ENCODE measurements at places on chromosomes 2 and 18.

DNA sequence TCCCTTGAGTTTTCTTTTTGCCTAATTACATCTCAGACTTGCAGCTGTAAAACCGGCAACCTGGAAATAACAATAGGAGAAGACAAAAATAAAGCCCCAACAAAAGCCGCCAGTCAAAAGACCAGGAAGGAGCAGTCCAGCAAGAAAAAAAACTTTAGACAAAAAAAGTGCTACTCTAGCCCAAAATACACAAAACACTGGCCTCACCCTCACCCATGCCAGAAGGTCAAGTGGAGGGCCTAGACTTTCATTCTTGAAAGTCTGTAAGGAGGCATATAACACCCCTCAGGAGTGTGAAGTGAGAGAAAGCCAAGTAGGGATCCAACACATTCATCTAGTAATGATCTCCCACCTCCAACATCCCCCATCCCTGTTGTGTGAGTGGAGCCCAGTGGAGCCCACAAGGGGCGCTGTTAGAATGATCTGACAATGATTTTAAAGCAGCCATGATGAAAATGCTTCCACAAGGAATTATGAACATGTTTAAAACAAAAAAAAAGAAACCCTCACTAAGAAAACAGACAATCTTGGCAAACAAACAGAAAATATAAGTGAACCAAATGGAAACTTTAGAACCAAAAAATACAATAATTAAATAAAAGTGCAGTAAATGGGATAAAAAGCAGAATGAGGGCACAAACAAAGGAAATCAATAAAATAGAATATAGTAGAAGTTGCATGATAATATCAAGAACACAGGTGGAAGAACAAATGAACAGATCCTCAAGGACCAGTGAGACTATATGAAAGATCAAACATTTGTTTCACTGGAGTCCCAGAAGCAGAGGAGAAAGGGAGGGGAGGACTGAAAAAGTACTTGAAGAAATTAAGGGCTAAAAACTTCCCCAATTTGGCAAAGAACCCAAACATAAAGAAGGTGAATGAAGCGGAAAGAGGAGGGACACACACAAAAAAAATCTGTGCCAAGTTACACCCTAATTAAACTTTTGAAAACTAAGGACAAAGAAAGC, 23.9 kb downstream of the SESTD1 start:
- DNase-seq: no peak

DNA sequence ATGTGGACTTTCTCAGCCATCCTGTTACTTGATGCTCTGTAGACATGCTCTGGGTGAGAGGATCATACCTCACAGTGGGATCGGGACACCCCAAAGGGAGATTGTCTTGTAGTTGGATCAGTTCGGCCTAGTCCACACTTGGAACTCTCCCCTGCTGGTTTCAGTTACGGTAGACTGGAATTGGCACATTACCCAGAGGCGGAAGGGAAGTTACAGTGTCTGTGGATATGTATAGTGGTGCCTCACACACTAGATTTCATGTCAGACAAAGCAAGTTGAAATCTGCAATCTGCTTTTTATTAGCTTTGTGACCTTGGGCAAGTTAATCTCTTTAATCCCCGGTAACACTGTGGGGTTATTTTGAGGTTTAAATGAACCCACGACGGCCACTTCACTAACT, 16.2 kb upstream of the CTAGE1 start:
- no peak for DNase-seq

DNA sequence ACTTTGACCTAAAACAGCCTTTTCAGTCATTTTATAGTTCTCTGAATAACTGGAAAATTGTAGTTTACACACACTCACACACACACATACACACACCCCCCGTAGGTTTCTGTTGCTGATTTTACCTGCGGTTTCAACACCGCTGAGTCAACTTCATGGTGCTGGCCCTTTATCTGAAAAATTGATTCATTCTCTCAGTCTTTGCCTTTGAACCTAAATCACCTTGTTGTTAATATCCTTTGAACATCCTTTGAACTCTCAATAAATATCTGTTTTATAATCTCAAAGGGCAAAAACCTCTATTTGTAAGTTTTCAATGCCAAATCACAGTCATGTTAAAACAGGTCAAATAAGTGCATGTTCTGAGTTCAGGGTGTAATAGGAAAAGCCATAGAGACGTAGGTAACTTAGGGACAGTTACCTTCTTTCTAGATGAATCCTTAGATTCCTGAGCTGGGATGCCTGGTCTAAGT, 109.0 kb upstream of the BZW1 start:
- no peak for DNase-seq

DNA sequence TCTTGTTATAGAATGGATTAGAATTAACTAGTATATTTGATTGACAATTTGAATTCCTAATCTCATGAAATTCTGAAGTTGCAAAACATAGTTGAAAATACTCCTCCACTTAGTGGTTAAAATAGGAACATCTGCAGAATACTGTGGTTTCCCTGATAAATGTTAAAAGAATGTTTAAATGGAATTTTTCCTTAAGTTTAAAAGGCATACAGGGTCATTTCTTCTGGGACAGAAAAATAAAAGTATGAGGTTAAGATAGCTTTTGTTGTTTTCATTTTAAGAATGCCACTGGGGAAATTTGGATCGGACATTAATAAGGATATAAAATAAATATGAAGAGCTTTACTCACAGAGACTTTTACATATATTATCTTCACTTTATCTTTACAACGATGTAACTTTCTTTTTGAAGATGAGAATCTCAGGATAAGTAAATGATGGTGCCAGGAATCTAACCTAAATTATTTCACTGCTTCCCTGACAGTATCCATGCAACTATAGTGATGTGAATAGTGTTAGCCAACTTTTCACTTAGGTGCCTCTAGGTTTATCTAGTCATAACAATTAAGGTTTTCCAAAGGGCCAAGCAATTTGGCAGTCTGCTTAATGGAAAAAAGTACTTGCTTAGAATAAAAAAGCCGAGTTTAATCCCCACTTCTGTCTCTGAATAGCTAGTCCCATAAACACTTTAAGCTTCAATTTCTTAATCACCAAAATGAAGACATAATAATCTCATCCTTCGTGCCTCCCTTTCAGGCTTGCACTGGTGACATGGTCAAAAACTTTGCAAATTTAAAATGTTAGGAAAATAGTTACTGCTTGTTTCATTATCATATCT, 151.8 kb upstream of the STK17B start:
- no peak for DNase-seq

GRCh38 chr2:132437852-132438669, 21.5 kb downstream of the GPR39 start:
- DNase-seq: no peak

DNA sequence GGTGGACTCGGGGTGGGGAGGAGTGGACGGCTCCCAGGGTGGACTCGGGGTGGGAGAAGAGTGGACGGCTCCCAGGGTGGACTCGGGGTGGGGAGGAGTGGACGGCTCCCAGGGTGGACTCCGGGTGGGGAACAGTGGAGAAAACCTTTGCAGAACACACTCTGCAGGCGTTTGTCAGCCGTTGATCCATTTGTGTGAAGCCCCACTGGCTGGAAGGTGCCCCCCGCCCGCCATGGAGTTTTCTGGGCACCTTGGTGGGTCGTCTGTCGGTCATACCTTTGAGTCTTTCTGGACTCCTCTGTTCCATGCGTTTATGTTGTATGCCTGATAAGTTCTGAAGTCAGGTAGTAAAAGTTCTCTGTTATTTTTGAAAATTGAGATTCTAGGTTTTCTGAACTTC, 12.5 kb downstream of the CTDP1 start:
- DNase-seq: no peak

DNA sequence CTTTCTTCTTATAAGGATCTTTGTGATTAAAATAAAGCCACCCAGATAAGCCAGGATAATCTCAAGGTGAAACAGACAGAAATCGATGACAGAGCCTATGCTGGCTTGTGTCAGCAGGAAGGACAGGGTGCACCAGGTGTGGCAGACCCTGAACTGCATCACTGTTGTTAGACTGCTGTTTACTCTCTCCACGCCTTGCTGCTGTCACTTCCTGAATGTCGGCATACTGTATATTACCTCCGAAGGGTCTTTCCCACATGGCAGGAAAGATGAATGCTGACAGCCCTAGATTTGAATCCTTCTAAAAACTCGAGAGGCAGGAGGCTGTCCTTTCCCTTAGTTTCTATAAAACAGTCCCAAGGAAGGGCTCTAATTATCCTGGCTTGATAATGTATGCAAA, 18.9 kb upstream of the TMEM163 start:
- no peak for DNase-seq

- DNase-seq: no peak
Measured at GRCh38 chr2:204081487-204082425, 145.2 kb downstream of the ICOS start.

GRCh38 chr2:151673016-151673415, 61.3 kb downstream of the NEB start:
- DNase-seq: no peak

GRCh38 chr2:164498836-164499235, 122.4 kb downstream of the GRB14 start:
- no peak for DNase-seq

DNA sequence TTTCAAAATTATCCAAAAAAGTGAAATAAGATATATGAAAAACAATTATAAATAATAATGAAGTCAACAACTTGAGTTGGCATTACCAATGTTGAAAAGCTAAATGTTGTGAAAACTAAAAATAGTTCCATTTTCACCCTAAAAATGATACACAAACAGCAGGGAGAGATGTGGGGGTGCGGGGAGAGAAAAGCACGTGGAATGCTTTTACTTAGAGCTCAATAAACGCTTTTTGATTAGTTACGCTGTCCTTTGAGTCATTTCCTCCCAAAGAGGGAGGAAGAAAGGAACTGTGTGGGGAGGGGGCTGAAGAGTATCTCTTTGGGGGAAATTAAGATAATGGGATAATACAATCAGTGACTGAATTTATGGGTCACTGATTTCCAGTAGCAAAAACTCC, 29.2 kb downstream of the ZNF521 start:
- DNase-seq: no peak

- DNase-seq: no peak
Measured at GRCh38 chr2:179692610-179693009, 168.8 kb downstream of the ZNF385B start.

DNA sequence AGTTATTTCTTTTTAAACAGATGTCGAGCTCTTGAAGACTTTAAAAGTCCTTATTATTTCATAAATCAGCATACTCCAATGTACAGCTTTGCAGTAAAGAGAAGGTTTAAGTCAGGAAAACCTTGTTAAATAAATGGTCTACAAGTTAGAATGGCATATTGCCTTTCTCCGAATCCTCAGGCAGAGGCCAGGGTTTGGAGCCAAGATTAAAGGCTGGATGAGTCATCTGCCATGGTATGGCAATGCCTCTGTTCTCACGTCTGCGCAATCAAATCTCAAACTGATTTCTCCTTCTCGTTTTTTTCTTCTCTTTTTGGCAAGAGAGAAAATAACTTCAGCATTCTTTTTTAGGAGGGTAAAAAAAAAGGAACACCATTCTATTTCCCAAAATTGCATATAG, 5.6 kb upstream of the KCNJ3 start:
- DNase-seq: no peak

DNA sequence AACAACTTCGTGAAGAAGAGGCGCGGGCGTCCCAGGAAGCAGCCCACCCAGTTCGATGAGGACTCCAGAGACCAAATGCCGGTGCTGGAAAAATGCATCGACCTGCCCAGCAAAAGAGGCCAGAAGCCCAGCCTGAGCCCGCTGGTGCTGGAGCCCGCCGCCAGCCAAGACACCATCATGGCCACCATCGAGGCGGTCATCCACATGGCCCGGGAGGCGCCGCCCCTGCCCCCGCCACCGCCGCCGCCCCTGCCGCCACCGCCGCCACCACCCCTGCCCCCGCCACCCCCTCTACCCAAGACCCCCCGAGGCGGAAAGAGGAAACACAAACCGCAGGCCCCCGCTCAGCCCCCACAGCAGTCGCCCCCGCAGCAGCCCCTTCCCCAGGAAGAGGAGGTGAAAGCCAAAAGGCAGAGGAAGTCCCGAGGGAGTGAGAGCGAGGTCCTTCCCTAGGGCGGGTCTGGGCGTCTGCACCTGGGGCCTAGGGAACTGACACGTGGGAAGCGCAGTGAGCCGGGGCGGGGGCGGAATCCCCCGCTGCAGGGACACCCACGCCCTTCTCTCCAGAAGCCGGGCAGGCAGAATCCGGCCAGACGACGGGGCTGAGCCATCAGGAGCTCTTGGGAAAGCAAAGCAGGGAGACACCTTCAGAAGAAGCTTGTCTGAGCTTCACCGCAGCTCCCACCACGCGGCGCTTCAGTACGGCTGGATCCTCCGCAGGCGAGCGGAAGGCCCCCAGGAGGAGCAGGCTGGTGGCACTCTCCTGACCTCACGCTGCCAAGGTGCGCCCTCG, 382.8 kb downstream of the SETBP1 start:
- no peak for DNase-seq

DNA sequence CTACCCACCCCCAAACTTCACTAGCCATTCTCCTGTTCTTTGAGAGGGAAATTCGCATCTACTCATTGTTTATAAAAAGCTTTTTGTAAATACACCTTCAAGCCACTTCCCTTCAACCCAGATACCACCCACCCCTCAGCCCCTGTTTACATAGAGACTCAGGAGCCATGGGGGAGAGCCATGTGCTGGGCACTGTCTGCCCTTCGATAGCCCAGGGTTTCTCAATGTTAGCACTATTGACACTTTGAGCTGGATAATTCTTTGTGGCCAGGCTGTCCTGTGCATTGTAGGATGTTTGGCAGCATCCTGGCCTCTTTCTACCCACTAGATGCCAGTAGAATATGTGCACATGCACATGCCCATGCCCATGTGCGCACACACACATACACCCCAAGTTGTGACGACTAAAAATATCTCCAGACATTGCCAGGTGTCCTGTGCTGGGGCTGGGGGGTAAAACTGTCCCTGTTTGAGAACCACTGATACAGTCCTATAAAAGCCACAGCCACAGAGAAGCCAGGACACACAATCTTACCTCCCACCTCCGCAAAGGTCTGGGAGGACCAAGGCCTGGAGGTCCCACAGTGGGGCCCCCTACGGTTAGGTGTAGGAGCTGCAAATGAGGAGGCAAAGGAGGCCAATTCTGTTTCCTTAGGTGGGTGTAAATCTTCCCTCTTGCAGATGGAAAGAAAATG, 44.5 kb upstream of the ASPRV1 start:
- no peak for DNase-seq
